ENCODE measurements at places on chromosomes 11 and 22.

DNA sequence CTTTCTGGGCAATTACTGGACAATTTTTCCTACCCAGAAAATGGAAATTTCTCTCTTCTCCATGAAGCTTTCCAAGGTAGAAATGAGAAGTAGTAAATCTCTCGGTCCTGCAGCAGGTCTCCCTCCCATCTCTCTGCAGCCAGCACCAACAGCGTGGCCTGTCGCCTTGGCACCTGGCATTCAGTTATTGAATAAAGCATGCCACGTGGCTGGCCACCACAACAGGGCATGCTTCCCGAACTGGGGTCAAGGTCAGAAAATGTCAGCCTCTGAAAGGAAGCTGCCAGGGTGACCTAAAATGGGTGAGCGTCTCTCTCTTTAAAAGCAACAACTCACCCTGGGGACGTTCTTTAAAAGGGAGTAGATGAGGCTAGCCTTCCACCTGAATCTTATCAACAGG, 14.0 kb downstream of the CACNG2 start:
- no peak for DNase-seq

DNA sequence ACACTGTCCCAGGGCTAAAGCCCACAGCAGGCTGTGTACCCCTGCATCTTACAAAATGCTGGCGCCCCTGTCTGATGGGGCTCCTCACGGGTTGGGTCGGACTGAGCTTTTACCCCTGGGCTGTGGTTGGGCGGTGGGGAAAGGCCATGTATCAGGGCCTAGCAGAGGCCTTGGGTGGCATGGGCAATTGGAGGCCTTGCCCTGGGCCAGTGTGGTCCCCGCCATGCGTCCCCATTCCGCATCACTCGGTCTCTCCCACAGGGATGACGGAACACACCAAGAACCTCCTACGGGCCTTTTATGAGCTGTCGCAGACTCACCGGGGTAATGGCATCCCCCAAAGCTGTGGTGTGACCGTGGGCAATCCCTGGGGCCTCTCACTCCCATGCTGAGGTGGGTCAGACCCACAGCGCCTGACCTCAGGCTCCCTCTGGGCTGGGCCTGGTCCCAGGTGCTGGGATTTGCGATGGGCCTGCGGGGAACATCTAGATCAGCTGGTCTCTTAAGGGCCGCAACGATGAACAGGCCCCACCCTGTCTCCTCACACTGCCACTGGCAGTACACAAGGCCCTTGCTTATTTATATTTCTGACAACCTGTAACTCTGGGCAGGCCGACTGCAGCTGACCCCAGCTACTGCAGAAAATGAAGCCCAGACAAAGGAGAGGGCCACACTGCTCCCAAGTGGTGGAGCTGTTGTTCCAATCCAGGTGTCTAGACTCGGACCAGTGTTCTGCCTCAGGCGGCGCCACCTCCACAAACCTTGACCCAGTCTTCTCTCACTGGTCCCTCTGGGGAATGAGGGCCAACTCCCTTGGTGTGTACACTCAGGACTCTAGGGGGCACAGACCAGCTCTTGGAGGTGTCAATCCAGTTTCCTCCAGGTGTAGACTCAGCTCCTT, 12.3 kb downstream of the SLC16A8 start:
- no peak for DNase-seq

DNA sequence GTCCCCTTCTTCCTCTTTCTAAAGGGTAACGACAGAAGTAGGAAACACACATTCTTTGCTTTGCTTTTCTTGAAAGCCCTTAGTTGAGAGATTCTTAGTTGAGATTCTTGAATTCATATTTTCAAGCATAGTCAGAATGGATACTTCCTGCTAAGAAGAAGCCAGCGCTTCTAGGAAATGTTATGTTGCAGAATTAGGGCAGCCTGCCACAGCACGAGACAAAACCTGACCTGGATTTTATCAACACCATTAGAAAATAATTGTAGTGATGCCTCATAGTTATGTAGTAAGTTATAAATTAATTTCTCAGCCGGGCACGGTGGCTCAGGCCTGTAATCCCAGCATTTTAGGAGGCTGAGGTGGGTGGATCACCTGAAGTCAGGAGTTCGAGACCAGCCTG, 37.9 kb upstream of the NUP160 start:
- no peak for DNase-seq

- DNase-seq = no peak
These were observed 58.6 kb downstream of the SYTL2 start for GRCh38 chr11:85752201-85752889.

GRCh38 chr11:57249384-57250319, 12.6 kb upstream of the APLNR start:
- peak; percentile 27 for DNase-seq

- no peak for DNase-seq
These were observed 172.1 kb downstream of the PGR start for GRCh38 chr11:100957499-100957898.

- no peak for DNase-seq
These were observed 68.5 kb downstream of the SHANK2 start for GRCh38 chr11:71183878-71184277.

GRCh38 chr11:18633256-18634139, 644 bp downstream of the SPTY2D1 start:
- DNase-seq = no peak

DNA sequence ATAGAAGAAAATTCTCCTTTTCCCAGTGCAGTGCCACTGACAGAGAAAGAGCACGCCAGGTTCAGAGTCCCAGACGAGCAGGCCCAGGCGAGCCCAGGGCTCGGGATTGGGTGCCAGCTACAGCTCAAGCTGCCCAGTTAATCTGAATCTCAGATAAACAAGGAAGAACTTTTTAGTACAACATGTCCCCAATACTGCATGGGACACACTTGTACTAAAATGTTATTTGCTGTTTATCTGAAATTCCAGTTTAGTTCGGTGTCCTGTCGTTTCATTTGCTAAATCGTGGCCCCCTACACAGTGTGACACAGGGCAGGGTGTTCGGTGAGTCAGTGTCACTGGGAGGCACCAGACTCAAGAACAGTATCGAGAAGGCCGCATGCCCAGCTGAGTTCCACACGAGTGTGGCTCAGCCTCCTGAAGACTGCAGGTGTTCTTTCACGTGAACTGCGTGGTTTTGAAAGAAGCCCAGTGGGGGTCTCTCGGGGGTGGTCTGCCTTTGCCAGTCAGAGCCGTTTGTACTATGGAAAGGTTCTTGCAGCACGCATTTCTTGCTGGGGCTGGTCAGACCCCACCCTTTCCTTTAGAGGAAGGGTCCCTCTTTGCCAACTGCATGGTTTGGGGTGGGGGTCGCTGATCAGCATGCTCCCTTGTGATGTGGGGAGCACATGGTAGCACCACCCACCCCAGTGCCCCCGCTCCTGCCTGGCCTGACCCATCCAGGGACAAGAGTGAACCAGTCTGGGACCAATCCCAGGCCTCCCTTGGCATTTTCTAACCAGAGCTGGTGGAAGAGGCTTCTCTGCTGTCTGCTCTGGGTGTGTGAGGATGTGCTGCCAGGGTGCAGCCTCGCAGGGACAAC, 115.6 kb upstream of the B3GAT1 start:
- DNase-seq = no peak

- DNase-seq = no peak
These were observed 1.5 kb upstream of the AGBL2 start for GRCh38 chr11:47716692-47717091.

DNA sequence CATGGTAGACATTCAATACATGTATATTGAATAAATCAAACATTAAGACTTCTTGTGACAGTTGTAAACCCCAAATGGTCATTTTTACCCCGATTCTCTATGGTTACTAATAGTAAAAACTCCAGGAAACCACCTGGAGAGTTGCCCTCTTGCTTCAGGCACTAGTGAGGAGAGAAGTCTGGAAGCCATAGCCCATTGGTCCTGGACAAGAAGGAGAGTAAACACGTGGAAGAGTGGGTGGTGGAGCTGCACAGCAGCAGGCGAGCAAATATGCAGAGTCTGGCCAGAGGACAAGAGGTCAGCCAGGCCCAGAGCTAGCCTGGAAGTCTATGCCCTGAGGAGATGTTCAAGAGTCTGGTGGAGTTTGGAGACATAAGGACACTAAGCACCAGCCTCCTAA, 17.7 kb downstream of the DCHS1 start:
- no peak for DNase-seq

DNA sequence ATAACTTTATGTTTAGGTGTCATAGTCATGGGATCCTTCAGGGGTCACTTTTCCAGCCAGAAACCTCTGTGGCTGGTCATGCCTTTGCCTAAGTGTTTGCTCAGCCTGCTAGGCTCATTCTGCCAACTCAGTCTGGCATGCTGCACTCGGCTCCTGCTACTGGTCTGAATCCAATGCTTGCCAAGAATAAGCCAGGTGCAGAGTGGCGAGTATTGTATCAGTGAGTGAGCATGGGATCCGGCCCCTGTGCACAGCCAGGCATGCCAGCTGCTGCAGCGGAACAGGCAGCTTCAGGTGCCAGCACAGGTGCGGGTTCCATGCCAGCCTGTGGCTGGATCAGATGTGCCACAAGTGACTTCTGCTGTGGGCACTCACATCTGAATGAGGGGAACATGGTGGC, 1269.3 kb upstream of the CNTN5 start:
- DNase-seq = no peak

DNA sequence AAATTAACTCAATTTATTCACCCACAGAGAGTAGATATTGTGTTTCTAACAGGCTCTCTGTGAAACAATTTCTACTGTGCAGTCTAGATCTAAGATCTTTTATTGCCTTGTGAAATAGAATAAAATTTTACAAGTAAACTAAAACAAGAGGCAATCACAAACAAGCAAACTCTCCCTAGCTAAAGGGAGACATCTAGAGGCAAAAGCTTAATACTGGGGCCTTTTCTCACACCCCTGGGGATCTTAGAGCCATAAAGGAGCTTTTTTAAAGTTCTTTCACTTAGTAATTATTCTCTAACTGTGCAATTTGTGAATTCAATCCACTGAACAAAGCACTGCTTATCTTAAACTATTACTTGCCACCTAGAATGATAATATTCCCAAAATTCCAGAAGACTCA, 19.7 kb downstream of the ALG9 start:
- DNase-seq = no peak

- DNase-seq = no peak
These were observed 808.4 kb upstream of the LUZP2 start for GRCh38 chr11:23688411-23688810.

- DNase-seq = no peak
These were observed 1454.7 kb downstream of the FAM181B start for GRCh38 chr11:81278991-81279390.

GRCh38 chr11:3616721-3617460, 24.9 kb downstream of the ART5 start:
- no peak for DNase-seq

- DNase-seq = no peak
These were observed 5.6 kb downstream of the CSTPP1 start for GRCh38 chr11:46942172-46942571.

GRCh38 chr11:77203901-77204753, 76.1 kb downstream of the MYO7A start:
- no peak for DNase-seq

DNA sequence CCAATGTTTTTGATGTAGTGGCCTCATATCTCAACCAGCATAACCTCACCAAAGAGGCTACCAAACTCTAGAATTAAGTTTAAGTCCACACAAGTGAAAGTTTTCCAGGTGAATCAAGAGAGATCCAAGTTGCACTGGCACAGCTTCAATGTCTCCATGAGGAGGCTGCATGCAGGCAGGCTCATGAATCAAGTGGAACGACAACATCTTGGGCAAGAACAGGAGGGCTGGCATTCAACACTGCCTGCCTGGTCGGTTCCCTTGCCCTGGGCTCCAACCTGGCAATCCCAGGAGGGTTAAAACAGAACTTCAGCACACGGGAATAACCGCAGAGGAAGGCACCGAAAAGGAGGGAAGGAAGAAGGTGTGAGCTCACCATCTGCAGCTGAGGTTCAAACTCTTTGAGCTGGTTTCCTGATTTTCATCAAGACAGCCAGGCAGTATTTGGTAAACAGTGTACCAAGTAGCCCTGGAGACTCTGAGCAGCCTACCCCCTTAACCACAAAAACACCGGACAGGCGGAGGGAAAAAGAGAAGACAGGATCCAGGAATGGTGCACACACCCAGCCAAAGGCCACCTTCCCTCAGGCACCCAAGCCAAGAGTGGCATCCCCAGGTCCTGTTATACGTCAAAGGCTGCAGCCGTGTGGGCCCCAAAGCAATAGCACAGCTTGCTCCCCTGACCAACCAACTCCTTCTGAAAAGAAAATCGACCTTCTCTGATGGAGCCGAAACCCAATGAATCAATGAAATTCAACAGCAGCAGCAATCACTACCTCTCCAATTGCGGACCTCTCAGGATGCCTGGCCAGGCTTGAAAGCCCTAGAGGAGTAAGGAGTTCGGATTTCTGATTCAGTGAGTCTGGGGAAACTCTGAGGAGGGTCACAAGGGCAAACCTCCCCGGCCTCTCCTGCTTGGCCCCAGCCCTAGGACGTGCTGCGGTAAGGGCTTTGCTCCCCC, 1.3 kb downstream of the PACSIN2 start:
- no peak for DNase-seq

- DNase-seq = no peak
These were observed 45.6 kb downstream of the TPCN2 start for GRCh38 chr11:69094111-69094914.

DNA sequence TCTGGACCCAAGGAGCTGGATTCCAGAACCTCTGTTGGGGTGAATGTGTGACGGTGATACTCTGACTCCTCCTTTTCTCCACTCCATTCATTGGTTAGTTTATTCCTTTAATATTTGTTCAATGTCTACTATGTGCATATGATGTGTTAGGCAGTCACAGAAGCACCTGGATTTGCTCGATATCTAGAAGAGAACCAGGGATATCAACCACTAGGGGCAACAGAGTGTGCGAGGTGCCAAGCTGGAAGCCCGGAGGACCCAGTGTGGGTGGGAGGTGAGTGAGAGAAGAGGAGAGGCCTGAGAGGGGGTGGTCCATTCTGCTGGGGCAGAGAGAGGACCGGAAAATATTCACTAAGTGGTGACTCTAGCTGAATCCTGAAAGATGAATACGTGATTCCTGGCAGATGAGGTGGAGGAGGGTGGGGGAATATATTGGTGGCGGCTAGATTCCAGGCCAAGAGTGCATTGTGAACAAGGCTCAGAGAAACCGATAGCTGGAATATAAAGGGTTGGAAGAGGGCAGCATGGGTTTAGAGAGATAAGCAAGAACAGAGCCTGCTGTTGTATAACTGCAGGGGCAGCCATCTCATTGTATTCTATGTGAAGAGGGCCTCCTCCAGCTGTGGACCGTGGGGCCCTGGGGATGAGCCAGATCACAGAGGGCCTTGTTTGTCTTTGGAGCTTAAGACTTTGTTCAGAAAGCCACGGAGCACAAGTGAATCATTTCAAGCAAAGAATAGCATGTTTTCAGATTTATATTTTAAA, 6.9 kb upstream of the TIMP3 start:
- DNase-seq = peak; percentile 10

DNA sequence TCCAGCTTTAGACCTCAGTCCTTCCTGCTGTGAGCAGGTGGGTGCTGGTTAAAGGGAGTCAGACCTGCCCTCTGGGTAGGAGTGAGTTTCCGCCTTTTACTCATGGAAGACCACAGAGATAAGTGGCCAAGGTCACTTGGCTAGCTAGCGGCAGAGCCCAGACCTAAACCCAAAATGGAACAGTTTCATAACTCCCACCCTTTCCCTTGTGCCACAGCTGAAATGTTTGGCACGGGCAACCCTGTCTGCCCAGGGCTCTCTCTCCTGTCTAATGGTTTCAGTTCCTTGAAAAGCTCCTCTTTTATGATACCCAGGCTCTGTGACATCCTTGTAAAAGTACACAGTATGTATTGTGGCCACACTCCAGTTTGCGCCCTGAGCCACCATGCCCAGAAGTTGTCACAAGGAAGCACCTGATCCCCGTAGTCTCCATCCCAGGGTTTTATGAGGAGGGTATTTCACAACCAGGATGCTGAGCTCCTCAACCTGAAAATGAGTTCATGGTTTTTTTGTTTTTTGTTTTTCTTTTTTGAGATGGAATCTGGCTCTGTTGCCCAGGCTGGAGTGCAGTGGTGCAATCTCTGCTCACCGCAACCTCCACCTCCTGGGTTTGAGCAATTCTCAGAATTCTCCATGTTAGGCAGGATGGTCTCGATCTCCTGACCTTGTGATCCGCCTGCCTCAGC, 5.1 kb downstream of the MB start:
- no peak for DNase-seq
